Effector memory CD4-positive, alpha-beta T cell (primary cell): ENCODE measurements at places on chromosomes 4 and X.

- no peaks in the 10 kb centered on the region for H3K36me3 ChIP-seq
- no peaks in the 10 kb centered on the region for H3K27me3 ChIP-seq
- no peak overlapping the region for H3K27ac ChIP-seq
- DNase-seq, result no peak
Measured at GRCh38 chr4:143417679-143418403, 81.2 kb downstream of the GAB1 start.

DNA sequence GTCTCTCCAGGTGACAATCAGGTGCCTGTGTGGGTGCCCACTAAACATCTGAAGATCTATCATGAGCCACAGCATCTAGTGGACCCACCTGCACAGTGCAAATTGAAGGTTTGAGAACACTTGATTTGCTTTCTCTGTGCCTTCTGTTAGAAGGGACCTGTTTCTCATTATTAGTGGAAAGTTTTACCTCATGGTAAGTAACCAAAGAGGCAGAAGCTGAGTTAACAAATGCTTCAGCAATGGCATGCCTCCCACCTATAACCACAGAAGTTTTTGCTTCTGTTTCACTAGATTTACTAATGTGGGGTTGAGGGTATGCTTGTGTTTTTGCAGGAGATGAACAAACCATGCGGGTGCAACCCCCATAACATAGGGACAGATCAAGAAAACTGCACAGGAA, 297.4 kb upstream of the DKK2 start:
- H3K27me3 ChIP-seq, result no peaks in the 10 kb centered on the region
- no peak for DNase-seq

DNA sequence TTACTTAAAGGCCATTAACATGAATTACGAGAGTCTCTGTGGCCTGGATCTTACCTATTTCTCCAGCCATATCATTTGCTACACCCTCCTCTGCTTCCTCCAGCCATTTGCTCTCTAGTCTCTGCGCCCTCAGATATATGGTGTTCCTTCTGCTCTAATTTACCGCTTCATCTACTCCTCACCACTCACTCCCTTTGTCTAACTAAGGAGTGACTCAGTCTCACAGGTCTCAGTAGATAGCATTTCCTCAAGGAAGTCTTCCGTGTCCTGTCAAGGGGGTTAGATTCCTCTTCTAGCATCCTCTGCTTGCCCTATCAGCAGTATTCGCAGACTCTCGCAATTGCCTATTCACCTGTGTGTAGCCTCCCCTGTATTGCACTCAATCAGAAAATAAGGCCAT, 892.1 kb upstream of the INTU start:
- no peak for DNase-seq
- H3K27me3 ChIP-seq, result no peaks in the 10 kb centered on the region
- no peaks in the 10 kb centered on the region for H3K36me3 ChIP-seq
- no peaks in the 10 kb centered on the region for H3K4me1 ChIP-seq
- no peak overlapping the region for H3K27ac ChIP-seq

- H3K27me3 ChIP-seq, result no peaks in the 10 kb centered on the region
- H3K27ac ChIP-seq, result no peak overlapping the region
- no peaks in the 10 kb centered on the region for H3K4me1 ChIP-seq
- H3K36me3 ChIP-seq, result no peaks in the 10 kb centered on the region
- DNase-seq, result no peak
Measured at GRCh38 chr4:89509708-89510281, 202.2 kb upstream of the GPRIN3 start.

DNA sequence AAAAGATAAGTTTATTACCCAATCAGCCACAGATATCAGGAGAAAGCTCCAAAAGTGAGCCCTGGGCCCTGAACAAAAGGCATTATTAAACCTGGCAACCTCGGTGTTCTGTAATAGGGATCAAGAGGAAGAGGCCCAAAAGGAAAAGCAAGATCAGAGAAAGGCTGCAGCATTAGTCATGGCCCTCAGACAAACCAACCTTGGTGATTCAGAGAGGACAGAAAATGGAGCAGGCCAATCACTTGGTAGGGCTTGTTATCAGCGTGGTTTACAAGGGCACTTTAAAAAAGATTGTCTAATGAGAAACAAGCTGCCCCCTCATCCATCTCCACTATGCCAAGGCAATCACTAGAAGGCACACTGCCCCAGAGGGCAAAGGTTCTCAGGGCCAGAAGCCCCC, 75.7 kb downstream of the AGTR2 start:
- no peaks in the 10 kb centered on the region for H3K36me3 ChIP-seq
- no peaks in the 10 kb centered on the region for H3K4me1 ChIP-seq
- H3K4me3 ChIP-seq, result no peak overlapping the region
- no peak overlapping the region for H3K27ac ChIP-seq
- no peaks in the 10 kb centered on the region for H3K27me3 ChIP-seq
- DNase-seq, result no peak
